ENCODE measurements at places on chromosomes 2 and 18.

GRCh38 chr2:78541451-78542267 lies 483.8 kb upstream of the REG3G start:
- peak; percentile 3 for DNase-seq

GRCh38 chr2:16392647-16393499 lies 272.8 kb downstream of the CYRIA start:
- no peak for DNase-seq

DNA sequence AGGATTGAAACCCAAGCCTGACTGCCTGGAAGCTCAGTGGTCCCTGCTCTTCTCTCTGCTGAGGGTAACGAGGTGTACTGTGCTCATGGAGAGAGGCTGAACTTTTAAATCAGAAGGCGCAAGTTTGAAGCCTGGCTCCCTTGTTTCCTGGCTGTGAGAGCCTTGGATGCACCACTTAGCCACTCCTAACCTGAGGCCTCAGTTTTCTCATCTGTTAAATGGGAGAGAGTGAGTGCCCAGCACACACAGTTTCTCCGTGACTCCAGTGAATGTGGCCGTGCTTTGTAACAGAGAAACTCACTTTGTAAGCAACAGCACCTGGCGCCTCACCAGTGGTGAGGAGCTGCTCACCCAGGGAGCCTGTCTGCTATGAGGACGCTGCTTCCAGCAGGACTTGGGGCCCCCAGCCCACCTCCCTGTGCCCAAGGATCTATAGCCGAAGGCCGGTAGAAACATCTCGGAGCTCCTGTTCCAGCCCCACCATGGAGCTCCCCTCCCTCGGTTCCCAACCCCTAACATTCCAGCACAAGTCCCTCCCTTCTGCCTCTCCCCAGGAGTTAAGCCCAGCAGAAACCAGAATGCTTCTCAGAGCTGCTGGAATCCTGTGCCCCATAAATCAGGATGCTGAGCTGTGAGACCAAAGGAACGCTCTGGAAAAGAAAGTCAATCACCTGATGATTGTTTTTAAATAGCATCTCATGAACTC lies 20.3 kb upstream of the KCNK3 start:
- DNase-seq = no peak

DNA sequence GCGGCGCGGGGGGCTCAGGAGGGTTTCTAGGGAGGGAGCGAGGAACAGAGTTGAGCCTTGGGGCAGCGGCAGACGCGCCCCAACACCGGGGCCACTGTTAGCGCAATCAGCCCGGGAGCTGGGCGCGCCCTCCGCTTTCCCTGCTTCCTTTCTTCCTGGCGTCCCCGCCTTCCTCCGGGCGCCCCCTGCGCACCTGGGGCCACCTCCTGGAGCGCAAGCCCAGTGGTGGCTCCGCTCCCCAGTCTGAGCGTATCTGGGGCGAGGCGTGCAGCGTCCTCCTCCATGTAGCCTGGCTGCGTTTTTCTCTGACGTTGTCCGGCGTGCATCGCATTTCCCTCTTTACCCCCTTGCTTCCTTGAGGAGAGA lies 5.2 kb downstream of the PROC start:
- no peak for DNase-seq

Data from NCI-H460 (cell line).